ENCODE measurements at places on chromosomes 3 and 15.

- DNase-seq, result no peak
Measured at GRCh38 chr15:80588801-80589200, 106.3 kb upstream of the ABHD17C start.

GRCh38 chr15:60591496-60592370 lies 112.8 kb upstream of the ICE2 start:
- no peak for DNase-seq

- no peak for DNase-seq
Measured at GRCh38 chr3:126750756-126751121, 46.7 kb downstream of the CHCHD6 start.

GRCh38 chr3:140186421-140186920 lies 251.5 kb downstream of the CLSTN2 start:
- DNase-seq, result no peak

DNA sequence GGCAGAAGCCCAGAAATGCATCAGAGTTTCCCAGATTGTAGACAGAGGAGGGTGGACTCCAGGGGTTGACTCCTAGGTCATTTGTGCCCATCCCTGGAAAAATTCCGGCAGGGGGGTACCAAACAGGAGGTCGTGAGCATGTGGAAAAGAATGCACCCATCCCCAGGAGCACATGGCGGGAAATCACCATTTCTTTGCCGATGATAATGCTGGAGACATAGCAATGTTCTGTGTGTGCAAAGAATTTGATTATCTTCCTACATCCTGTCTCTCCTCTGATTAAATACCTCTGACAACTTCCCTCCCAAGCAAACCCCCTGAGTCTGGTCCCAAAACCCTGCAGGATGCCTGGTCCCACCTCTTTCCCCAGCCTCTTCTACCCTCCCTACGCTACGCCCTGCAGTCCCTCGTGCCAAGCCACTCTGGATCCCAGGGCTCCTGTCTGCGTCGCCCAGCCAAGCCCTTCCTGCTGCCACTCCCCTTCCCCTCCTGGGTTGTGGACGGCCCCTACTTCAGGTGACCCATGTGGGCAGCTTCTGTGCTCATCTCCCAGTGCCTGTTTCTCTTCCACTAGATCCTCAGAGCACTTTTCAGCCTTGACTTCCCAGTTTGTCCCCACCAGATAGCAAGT lies 15.8 kb downstream of the WNT7A start:
- DNase-seq, result no peak

DNA sequence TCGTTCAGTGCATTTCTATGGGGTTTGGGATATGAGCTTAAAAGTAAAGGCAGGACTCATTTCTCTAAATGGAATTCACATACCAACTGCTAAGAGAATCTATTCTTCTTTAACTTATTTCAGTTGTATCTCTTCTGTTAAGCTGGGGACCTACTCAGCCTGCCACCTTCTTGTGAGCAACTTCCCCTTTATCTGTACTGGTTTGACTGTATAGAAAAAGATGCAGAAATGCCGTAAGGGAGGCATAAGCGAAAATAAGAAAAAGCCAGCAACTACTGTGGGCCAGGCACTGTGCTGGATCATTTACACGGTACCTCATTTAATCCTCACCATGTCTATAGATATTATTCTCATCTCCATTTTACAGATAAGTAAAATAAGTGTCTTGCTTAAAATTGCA lies 38.4 kb downstream of the RBMS3 start:
- no peak for DNase-seq

DNA sequence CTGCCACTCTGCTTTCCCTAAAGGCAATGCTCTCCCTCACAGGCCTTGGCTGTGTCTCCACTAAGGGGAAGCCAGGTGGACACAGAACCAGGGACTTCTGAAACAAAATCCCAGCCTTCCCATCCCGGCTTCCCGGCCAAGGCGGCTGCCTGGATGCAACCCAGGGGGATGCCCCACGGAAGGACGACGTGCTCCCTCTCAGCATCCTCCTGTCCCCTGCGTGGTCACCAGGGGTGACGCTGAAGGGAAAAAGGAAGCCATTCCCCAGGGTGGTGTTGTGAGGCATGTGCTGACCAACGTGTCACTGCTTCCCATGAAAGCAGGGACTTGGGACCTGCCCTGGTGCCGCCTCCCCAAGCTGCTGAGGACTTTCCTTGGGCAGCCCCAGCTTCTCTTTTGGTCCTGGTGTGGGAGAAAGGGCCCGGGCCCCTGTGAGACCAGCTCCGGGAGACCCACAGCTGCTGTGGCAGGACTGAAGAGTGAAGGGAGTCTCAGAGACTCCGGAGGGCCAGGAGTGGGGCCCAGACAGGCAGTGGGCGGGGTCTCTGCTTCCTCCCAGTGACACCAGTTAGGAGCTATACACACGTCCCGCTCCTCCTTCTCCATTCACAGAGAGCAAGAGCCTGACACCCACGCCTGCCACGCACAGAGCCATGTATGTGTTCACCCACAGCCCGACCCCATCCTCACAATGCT lies 139.2 kb downstream of the NUP210 start:
- DNase-seq, result no peak

DNA sequence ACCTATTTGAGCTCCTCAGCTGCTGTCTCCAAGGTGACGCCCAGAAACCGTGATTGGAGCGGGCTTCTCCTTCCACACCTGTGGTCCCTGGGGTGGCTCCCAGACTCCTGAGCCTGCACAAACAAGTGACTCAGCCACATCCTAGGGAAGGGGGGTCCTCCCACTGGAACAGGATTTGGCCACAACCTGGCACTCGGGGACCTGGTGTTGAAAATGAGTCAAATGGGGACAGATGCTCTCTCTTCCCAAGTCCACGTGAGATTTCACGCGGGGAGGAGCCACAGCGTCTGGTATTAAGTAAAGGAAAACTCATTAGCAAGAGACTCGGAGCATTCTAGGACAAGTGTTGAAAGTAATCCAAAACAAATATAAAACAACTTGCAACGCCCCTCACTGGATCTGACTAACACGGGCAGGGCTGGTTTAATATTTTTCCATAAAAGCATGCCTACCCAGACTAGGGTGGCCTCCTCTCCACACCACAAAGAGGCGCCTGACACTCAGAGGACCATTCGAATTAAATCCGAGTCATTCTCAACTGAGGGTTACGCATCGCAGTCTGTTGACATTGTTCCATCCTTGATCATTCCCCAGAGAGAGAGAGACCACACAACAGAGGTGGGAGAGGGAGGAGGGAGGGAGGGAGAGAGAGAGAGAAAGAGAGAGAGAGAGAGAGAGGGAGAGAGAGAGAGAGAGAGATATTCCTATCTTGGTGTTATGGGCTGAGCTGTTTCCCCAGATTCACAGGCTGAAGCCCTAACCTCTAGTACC lies 74.4 kb downstream of the MGLL start:
- no peak for DNase-seq

- DNase-seq, result no peak
Measured at GRCh38 chr3:113165841-113166240, 45.5 kb upstream of the BOC start.

- no peak for DNase-seq
Measured at GRCh38 chr15:79068790-79069189, 21.8 kb downstream of the RASGRF1 start.

DNA sequence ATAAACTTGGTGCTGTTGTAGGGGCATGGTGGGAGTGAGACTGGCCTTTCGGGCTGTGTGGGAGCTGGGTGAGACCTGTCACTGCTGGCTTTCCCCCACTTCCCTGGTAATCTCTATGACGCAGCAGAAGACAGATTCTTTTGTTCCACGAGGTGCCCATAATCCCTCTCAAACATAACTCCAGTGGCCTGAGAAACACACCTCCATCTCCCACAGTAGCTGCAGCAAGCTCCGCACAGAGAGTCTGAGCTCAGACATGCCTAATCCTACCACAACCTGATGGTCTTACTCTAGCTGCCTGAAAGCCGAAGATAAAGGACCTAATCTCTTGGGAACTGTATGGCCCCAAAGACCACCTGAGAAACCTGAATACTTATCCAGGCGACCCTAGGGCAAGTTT lies 225.6 kb upstream of the CRBN start:
- no peak for DNase-seq

DNA sequence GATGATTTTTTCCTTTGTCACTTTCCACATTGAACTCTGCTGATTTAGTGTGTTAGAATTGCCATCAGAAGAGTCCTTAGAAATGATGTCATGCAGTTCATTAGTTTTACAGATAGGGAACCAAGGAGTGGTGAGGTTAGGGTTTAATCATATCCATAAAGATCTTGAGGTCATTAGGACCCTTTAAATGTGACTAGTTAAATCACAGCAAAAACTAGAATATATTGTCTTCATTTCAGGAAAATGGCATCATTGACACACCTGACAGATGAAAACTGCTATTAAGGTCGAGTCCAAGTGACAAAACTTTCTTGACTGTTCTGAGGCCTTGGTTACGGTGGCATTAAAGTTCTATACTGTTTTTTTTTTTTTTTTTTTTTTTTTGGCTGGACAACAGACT lies 50.5 kb downstream of the MBNL1 start:
- DNase-seq, result no peak

- DNase-seq, result no peak
Measured at GRCh38 chr3:69746119-69746518, 6.9 kb downstream of the MITF start.

DNA sequence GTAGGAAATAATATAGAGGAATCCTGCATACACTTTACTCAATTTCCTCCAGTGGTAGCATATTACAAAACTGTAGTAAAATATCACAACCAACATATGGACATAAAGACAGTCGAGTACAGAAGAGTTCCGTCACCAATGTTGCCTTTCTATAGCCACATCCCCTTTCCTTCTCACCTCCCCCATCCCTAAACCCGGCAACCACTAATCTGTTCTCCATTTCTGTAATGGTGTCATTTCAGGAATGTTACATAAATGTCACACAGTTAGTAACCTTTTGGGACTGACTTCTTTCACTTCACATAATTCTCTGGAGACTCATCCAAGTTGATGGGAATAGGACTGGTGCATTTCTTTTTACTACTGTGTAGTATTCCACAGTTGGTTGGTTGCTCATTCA lies 41.4 kb upstream of the ATG7 start:
- DNase-seq, result no peak

GRCh38 chr15:63181648-63182047 lies 7.8 kb upstream of the RAB8B start:
- DNase-seq, result no peak

GRCh38 chr3:188111002-188111584 lies 42.9 kb upstream of the LPP start:
- DNase-seq, result no peak

All from stimulated activated CD4-positive, alpha-beta T cell treated with anti-CD3 and anti-CD28 coated beads, Interleukin-1b, Interleukin-23, amount 100 ng/mL, for 4 hours (primary cell).